ENCODE measurements at places on chromosomes 5 and 9. TPM values are rescaled to one million over a fixed set of nuclear protein-coding genes. Genes with fewer than 3 reads are reported as not detected.

DNA sequence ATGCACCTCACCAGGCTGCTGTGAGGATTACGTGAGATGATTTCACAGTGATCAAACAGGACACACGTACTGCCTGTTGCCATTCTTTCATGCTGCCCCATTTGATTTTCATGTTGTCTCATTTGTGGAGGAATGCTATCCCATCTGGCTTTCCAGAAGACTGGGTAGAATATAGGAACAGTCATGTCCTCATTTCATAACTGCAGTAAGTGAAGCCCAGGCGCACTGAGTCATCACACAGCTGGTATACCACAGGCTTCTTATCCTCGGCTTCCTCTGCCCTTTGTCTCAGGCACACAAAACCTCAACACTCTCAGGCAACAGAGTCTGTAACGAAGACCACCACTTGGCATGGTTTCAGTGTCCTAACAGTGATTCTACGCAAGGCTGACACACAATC lies 62.3 kb downstream of the LHFPL2 start:
- DNase-seq, result peak; percentile 90

- DNase-seq, result peak; percentile 84
These were observed 937 bp upstream of the SLC26A2 start for GRCh38 chr5:149959406-149960236.

- DNase-seq, result no peak
These were observed 3.0 kb downstream of the SPIN1 start for GRCh38 chr9:88391236-88391635.

GRCh38 chr9:99474186-99474585 lies 252.1 kb downstream of the SEC61B start:
- no peak for DNase-seq

DNA sequence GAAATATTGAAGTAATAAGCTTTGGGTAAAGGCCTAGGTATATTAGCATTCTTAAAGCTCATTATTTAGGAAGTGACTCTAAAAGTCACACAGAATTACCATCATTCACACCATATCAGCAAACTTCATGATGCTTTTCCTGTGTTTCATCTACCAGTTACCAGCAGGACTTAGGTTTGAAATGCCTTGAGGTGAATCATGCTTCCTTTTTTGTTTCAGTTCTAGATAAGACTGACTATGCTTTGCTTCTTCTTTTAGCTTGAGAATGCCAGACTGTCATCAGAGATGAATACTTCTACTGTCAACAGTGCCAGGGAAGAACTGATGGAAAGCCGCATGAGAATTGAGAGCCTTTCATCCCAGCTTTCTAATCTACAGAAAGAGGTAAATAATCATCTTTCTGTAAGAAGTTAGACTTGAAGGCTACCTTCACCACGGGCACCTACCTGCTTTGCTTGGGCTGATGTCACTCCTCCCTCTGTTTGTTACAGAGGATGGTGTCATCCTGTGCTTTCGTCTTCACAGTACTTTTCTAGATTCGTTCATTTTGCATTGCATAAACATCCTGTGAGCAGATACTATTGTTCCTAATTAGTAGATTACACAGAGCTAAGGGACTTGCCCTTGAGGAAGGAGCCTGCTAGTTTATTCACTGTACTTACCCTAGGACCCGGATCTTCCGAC lies 34.7 kb downstream of the LMNB1 start:
- no peak for DNase-seq

GRCh38 chr5:143054480-143054941 lies 284.3 kb downstream of the ARHGAP26 start:
- DNase-seq, result no peak

DNA sequence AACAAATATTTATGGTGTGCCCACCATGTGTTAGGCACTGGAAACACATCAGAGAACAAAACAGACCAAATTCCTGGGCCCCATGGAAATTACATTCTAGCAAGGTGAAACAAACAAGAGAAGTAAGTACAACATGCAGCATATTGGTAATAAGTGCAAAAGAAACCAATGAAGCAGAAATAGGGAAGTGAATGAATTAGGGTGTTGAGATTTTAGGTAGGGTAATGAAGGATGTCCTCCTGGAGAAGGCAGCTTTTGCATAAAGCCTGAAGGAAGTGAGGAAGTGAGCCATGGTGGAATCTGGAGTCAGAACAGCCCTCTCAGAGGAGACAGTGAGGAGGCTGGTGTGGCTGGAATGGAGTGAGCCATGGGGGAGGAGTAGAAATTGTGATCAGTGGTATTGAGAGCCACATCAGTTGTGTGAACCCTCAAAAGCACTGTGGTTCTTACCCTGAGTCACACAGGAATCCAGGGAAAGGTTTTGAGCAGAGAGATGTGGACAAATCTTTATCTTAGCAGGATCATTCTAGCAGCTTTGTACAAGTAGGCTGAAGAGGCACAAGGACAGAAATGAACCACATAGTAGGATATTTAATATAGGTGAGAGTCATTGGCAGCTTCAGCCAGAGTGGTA lies 52.7 kb upstream of the ARL15 start:
- DNase-seq, result no peak

The PDE8B gene
- 0.12 TPM for total RNA-seq

The ASPN gene
- total RNA-seq, result not detected

The ROR2 gene
- total RNA-seq, result not detected
